CD8-positive, alpha-beta T cell (primary cell): ENCODE measurements at places on chromosomes 13 and 19.

DNA sequence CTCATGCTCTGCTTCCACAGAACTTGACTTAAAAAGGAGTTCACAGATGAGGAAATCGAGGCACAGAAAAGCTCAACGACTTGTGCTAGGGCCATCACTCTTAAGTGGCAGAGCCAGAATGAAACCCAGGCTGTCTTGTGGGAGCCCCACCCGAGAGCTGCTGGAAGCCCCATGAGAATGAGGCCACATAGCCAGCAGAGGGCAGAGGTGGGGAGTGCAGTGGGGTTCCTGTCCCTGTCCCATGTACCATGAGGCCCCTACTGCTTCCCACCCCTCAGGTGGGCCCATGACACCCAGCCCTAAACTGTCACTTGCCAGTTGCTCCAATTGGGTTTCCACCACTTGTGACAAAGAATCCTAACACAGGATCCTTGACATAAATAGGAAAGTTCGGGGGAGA, 175.9 kb downstream of the IRS2 start:
- DNase-seq: peak; percentile 57

- no peak for DNase-seq
Measured at GRCh38 chr13:52411629-52412028, 5.7 kb upstream of the THSD1 start.

DNA sequence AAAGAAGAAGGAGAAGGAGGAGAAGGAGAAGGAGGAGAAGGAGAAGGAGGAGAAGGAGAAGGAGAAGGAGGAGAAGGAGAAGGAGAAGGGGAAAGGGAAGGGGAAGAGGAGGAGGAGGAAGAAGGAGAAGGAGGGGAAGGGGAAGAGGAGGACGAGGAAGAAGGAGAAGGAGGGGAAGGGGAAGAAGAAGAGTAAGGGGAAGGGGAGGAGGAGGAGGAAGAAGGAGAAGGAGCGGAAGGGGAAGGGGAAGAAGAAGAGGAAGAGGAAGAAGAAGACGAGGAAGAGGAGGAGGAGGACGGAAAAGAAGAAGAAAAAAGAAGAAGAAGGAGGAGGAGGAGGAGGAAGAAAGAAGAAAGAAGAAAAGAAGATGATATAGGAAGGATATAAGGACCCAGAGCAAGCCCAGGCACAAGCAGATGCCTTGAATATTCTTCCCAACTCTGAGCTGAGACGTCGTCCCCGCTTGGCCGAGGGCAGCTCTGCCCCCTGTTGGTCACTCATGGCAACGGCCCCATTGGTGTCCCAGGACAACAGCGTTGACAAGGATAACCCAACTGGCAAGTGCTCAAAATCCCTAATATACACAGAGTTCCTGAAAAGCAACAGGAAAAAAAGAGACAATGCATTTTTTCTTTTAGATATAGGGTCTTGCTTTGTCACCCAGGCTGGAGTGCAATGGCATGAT, 30.6 kb upstream of the IGSF23 start:
- no peak for DNase-seq

GRCh38 chr19:6402058-6402457, 9.1 kb upstream of the GTF2F1 start:
- DNase-seq: no peak

DNA sequence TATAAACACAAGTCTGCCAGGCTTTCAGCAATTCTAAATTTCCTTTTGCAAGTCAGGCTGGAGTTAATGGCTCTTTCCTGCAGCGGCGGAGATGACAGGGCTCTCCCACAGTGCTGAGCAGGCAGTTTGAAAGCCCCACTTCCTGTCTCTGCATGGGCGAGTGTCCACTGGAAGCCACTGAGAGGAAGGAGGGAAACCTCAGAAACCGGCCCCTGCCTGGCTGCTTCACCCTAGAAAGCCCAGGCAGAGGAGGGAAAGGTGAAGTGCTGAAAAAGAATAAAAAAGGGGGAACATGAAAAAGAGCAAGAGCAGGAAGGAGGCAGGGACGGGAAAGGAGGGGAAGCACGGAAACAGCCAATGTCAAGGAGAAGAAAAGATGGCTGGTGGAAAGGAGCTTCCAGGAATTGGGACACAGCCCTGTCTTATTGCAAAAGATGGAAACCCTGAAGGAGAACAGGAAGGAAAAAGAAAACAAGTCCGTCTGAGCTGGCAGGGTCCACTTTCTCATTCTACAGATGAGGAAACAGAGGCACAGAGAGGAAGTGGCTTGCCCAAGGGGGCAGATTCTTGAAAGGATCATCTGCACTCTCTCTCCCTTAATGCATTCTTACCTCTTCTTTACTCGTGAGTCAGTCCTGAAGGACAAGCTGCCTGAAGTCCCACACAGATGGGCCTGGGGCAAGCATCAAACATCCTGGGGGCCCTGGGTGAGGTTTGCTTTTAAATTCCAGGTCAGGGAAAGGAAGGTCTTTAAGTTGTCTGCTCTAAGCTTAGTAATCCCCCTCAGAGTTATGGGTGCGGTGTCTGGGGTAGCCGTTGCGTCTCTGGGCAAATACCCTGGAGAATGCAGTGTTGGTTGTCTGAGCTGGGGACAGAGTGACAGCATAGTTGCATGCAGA, 38.8 kb upstream of the ALOX5AP start:
- no peak for DNase-seq

DNA sequence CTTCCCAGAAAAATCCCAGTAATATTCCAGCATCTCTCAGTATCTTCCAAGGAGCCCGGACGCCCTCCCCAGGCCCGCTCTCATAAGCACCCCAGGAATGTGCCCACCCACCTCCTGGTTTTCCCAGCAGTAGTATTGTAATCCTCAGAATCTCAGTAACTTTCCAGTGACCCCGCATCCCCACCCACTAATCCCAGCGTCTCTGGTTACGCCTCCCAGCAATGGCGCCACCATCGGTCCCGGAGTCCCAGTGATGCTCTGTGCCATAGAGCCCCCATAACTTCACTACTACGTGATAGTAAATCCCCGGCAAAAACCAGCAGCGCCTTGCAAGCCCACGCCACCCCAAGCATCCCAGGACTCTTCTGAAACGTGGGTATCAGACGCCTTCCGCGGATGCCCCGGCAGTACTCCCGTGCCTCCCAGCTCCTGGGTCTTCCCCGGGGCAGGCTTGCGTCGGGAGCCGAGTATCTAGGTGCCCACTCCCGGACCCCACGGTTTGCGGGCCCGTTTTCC, 928 bp upstream of the PNPLA6 start:
- peak; percentile 35 for DNase-seq

GRCh38 chr13:82344867-82345266, 1537.4 kb downstream of the SLITRK1 start:
- DNase-seq: no peak

GRCh38 chr13:65601855-65602254, 1628.3 kb downstream of the PCDH9 start:
- DNase-seq: no peak

- no peak for DNase-seq
Measured at GRCh38 chr13:30133996-30134395, 173.4 kb downstream of the KATNAL1 start.

- no peak for DNase-seq
Measured at GRCh38 chr13:27635266-27635665, 13.6 kb downstream of the POLR1D start.

DNA sequence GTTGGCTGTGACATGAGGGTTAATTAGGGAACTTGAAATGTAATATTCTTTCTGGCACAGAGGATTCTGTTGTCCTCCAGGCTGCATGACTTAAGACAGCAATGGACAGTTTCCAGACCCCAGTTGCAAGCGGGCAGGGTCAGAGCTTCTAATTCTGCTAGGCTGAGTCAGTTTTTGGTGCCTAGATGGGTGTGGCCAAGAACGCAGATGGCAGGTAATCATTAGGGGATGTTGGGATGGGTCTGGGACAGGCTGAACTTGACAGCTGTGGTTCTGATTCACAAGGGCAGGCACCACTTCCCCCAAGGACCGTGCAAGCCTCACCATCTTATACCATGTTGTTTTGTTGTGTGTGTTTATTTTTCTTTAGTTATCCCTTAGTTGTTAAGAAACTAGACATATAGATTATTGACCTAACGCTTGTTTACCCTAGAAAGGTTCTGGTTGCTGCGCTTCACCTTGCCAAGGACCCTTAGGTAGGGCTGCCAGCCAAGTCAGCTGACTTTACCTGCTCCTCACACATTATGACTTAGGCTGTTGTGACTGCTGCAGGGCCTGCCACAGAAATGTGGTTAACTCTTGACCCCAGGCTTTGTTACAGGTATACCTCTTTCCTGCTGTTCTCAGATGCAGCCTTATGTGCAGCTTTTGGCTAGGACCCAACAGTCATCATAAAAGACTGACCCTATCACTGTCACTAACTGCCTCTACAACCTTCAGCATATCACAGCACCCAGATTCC, 117.7 kb upstream of the KLF12 start:
- peak; percentile 33 for DNase-seq

DNA sequence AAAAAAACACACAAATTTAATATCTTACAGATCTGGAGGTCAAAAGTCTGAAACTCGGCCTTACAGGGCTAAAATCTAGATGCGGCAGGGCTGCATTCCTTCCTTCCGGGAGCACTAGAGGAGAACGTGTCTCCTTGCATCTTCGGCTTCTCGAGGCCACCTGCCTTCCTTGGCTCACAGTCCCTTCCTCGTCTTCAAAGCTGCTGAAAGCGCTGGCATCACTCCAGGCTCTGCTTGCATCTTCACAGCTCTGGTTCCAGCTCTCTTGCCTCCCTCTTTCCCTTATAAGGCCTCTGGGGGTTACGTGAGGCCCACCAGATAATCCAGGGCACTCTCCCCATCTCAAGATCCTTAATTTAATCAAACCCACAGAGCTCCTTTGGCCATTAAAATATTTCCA, 10.5 kb downstream of the XRCC1 start:
- no peak for DNase-seq

DNA sequence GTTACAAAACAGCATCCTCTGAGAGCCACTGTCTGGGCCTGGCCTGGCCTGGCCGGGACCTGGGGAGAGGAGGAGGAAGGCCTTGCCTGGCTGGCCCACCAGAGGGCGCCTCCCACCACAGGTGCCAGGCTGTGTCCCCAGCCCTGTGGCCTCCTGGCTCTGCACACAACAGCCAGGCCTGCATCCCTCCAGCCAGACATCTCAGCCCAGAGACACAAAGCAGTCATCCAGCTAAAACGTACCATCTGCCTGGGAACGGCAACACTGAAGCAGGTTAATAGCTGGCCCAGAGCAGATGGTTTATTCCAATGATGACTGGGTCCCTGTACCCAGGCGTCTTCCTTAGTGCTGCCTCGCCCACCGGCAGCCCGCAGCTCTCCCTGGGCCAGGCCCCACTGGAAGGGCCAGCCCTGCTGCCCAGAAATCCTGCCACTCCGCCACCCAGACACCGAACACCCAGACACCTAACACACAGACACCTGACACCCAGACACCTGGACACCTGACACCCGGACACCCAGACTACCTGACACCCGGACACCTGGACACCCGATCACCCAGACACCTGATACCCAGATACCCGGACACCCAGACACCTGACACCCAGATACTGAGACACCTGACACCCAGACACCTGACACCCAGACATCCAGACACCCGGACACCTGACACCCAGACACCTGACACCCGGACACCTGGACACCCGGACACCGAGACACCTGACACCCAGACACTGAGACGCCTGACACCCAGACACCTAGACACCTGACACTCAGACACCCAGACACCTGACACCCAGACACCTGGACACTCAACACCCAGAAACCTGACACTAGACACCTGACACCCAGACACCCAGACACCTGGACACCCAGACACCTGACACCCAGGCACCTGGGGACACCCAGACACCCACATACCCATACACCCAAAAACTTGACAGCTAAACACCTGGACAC, 20.1 kb downstream of the C19orf12 start:
- peak; percentile 91 for DNase-seq

DNA sequence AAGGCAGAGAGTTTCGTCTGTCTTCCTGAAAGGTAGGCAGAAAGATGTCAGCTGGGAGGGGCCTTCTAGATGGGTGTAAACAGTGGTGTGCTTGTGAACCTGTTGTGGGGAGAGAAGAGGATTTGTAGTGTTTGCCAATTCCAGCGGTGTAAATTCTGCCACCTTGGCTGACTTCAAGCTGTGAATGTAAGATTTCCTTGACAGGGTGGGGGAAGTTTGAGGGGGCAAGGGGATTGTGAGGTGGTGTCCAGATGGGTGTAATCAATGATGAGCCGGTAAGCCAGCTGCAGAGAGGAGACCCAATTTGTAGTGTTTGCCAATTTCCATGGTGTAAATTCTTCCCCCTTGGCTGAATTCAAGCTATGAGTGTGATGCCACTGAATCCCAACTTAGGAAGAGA, 61.0 kb upstream of the ADGRE5 start:
- DNase-seq: no peak

DNA sequence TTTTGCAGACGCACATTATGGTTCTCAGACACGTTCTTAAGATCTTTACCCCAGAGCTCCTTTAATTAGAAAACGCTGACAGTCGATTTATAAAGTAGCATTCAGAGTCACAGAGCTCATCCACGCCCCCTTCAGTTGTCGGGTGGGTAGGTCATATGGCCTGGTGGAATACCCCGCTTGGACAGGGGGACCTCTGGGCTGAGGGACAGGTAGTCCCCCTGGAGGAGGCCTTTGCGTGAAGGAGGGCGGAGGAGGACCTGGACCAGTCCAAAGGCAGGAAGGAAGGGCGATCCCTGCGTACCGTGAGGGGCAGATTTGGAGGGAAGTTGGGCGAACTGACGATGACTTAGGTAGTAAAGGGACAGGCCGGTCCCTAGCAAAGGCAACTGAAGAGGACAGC, 20.5 kb downstream of the VASP start:
- DNase-seq: no peak

DNA sequence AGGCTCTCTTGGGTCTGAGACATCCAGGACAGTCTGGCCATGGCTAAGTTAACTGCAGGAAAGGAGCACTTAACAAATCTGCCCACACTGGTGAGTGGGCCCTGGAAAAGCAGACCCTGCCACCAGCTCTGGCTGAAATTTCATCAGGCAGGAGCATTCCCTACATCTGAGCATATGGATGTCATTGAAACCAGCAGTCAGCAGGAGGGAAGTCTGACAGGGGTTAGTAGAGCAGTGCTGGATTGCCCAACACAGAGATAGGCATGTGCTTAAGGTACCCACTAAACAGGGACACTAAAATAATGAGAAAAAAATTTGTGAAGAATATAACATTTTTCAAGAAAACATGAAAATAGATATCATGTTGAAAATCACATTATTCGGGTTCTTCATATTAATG, 13.6 kb upstream of the ACOD1 start:
- DNase-seq: no peak

DNA sequence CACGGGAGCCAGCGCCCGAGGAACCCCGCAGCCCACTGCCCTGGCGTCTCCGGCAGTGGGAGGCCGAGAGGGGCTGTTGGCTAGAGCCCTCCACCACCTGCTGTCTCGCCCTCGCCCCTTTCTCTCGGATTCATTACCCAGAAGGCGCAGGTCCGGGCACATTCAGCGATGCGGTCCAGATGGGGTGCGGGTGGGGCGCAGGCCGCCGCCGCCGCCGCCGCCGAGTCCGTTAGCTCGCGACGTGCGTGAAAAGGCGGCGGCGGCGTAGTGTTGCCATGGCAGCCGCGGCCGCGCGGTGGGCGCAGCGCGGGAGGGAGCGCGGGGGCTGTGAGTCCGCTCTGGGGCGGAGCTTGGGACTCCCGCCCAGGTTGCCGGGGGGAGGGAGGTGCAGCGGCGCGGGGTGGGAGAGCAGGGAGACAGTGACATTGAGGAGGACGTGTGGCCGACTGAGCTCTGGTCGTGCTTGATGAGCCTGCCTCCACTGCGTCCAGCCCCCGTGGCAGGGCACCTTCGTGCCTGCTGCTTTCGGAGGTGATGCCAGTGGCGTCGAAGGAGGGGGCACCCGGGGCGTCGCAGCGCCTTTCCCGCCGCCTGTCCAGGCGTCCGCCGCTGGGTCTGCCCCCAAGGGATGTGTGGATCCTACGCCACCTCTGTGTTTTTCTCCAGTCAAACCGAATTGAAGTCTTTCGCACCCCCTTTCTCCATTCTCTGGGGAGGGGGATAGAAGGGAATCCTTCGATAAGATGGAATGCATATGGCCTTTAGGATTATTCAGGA, at the start of gene KATNAL1:
KATNAL1 (minus strand) TSS at position 358 of the 777 bp plus-strand sequence. CDS start 23,774 bp downstream, outside the sequence.
- DNase-seq: peak; percentile 88
